ENCODE measurements at places on chromosomes 7 and 10.

DNA sequence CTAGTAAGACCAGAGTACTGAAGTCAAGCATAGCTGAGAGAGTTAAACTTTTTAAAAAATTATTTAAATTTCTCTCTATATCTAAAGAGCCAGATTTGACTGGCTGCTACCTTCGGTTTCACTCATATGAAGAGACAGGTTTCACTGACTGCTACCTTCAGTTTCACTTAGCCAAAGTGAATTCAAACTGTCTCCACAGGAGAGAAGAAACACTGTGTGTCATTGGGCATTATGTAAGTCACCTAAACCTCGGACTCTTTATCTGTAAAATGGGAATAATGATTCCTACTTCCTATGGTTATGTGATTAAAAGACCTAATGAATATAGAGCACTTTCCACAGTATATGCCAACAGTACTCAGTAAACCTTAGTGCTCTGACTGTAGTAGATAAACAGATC lies 41.6 kb upstream of the MET start:
- no peak for DNase-seq

DNA sequence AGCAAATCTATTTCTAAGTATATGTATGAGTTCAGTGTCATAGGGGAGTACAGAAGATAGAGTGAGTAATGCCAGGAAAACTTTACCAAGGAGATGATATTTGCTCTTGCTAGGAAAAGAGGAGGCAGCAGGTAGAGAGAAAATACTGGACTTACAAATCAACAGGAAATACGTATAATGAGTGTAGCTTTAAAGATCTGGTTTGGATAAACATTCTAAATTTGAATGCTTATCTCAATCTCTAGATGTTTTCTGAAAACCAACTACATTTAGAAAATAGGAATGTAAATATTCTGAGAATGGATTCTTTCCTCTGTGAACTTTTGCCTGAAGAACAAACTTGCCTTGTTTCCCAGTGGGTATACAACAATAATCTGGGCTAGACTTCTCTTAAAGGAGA lies 46.9 kb upstream of the GNAI1 start:
- no peak for DNase-seq

- DNase-seq = peak; percentile 43
Measured at GRCh38 chr10:63711867-63712716, 190.9 kb downstream of the REEP3 start.

- no peak for DNase-seq
Measured at GRCh38 chr7:158529181-158530096, 58.2 kb downstream of the PTPRN2 start.

DNA sequence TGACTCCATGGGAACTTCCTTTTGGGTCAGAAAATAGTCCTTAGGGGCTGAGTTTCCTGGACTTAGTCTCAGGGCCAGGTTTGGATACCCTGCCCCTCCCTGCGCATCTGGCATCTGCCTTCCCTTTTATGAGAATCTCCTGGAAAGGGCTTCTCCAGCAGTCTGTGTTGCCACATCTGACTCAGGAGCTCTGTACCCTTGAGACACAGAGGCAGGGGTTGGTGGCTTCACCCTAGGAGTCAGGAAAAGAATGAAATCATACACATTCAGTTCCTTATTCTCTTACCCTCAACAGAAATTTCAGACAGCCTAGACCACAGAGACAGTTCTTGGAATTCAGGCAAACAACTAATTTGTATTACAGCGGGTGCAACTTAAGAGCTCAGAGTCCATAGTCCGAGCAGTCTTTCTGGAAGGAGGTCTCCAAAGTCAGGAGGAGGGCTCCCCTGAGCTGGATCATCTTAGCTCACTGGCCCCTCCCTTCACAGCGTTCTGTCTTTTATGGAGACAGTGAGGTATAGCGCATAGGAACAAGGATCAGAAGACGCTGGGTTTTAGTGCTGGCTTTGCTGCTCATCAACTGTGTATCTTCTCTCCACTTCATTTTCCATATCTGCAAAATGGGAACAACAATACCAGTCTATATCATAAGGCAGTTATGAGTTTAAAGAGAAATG lies 3.0 kb upstream of the PLAU start:
- DNase-seq = no peak

DNA sequence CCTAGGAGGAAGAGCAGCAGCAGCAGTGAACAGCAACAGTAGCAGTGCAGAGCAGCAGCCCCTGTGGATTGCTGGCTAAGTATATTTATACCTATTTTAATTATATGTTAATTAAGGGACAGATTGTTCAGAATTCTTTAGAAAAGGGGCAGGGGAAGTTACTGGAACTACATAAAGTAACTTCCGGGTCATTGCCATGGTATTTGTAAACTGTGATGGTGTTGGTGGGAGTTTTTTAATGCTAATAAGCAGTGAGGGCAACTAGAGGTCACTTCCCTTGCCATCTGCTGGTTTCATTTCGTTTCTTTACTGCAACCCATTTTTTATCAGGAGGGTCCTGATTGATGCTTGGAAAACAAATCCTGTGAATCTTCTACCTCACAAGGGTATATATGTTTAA lies 229.8 kb upstream of the PODXL start:
- no peak for DNase-seq

- DNase-seq = no peak
Measured at GRCh38 chr10:36173364-36173763, 531.3 kb upstream of the FZD8 start.

DNA sequence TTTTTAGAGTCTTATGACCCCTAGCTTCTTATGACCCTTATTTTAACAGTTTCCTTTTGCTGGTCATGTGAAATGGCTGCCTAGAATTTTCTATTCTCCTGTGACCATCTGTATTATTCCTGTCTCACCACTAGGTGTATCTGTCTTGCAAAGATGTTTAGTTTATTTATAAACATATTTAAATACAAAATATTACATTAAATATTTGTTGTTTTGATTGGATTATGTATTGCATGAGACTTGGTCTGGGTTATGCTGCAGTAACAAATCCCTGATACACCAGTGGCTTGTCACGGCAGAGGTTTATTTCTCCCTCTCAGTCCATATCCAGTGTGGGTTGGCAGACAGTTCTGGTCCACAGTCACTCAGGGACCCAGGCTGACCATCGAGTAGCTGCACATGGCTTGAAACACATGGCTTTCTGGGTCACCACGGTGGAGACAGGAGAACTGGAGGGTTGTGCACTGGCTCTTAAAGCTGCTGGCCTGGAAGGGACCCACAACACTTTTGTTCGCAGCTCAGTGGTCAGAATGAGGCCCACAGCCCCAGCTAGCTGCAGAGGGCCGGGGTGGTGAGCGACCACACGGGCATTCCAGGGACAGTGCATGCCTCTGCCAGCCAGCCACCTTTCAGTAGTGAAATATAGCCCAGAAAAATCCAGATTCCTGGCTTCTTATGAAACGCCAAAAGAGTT lies 7.4 kb downstream of the RASSF4 start:
- DNase-seq = no peak

- DNase-seq = no peak
Measured at GRCh38 chr10:88200312-88201032, 337.0 kb downstream of the PTEN start.

GRCh38 chr7:113774182-113774807 lies 144.5 kb downstream of the PPP1R3A start:
- no peak for DNase-seq

GRCh38 chr10:111161109-111161874 lies 84.5 kb downstream of the ADRA2A start:
- no peak for DNase-seq

- DNase-seq = no peak
Measured at GRCh38 chr10:126521399-126521798, 133.1 kb upstream of the ADAM12 start.

DNA sequence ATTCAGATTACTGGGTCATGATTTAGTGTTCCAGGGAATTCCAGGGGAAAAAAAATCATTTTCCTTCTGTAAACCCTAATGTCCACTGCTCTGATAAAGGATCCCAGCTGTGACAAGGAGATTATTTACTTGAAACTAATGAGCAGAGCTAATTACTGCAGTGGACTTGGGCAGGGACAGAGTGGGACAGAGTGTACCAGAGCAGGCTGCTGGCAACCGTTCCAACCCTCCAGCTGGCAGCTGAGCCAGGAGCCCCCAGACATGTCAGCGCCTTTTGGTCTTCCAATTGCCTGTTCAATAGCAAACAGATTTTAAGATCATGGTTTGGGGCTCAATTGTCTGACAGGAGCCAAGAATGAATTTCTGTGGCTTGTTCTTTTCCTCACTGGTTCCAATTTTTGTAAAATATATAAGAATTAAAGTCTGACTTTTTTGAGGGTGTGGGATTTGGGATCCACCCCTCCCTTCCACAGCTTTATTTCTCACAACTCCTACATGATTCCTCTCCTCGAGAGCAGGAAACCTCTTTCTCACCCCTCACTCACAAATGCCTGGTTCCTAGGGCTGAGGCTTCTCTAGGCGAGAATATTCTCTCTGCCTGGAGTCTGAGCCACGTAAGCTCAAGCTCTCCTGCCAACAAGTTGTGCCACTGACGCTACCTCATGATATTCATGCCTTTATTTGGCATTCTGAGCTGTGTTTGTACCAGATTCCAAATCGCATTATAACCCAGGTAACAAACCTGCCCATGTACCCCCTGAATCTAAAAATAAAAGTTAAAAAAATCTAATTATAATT lies 20.6 kb upstream of the FAM180A start:
- no peak for DNase-seq

DNA sequence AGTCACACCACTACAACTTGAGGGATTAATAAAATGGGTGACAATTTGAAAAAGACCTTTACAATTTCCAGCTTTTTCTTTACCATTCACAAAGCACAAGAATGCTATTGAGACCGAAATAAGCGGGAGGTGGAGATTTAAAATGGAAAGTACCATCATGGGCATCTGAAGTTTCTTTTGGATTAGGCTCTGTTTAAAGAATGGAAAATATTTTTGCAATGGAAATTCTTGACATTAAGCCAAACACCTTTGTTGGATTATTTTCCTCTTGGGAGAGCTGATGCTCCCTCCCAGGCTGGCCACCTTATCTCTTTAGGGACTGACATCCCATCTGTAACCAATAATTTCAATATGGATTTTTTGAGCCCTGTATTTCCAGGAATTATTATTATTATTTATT lies 62.5 kb downstream of the BPGM start:
- no peak for DNase-seq

DNA sequence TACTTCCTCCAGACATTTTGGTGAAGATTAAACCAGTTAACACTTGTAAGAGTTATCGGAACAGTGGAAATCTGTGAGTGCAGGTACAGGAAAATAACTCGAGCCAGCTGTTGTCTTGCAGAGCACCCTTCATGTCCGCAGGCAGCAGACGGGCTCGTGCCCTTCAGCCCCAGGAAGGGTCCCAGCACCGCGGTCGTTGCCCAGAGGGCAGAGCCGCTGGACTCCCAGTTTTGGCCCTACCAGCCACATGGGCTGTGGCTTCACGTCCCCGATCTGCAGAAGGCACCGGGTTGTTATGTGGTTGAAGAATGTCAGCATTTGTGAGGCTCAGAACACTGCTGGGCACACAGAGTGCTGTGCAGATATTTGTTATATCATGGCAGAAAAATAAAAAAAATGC lies 7.2 kb upstream of the ADARB2 start:
- DNase-seq = no peak

DNA sequence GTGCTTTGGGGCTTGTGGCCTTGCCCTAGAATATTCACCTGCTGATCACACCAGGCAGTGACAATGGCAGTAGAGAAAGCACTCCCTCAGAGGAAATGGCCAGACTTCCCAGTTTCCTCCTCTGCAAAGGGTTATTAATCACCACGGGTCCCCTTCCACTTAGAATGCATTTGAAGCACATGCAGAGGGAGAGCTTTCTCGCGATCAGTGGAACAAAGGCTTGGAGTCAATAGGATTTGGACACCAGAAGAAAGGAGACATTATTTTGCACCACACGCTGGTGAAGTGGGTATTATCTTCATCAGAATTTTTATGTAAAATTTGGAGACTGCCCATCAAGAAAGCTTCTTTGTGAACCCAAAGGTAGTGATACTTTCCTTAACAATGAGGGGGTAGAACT lies 35.4 kb upstream of the INHBA start:
- no peak for DNase-seq

GRCh38 chr10:58220769-58221451 lies 46.8 kb downstream of the IPMK start:
- DNase-seq = no peak

DNA sequence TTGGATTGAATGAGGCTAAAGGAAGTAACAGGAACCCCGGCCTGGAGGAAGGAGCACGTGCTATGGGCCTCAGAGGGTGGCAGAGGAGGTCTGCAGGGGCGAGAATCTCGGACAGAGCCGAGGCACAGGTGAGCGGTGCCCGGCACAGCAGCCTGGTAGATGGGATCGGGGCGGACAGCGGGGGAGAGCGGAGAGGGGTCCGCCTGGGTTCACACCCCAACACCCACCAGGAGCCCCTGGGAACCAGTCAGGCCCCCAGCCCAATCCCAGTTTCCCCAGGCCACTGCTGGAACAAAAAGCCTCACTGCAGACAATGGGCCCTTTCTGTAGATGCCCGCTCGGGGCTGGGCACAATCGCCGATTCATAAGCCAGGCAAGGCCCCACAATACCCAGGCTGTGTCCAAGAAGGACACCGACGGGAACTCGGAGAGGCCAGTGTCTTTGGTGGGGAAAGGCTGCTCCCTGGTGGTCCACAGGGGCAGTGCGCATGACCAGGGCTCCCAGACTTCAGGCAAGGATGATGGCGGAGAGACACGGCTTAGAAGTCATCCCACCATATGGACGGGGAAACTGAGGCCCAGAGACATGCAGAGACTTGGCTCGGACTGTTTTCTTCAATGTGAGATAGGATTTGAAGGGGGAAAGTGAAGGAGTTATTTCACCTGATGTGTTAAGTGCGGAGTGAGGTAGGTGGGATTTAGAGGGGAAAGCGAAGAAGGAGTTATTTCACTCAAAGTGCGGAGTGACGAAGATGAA lies 106.9 kb upstream of the GPR26 start:
- DNase-seq = no peak

GRCh38 chr7:122468945-122469344 lies 164.4 kb upstream of the FEZF1 start:
- no peak for DNase-seq

DNA sequence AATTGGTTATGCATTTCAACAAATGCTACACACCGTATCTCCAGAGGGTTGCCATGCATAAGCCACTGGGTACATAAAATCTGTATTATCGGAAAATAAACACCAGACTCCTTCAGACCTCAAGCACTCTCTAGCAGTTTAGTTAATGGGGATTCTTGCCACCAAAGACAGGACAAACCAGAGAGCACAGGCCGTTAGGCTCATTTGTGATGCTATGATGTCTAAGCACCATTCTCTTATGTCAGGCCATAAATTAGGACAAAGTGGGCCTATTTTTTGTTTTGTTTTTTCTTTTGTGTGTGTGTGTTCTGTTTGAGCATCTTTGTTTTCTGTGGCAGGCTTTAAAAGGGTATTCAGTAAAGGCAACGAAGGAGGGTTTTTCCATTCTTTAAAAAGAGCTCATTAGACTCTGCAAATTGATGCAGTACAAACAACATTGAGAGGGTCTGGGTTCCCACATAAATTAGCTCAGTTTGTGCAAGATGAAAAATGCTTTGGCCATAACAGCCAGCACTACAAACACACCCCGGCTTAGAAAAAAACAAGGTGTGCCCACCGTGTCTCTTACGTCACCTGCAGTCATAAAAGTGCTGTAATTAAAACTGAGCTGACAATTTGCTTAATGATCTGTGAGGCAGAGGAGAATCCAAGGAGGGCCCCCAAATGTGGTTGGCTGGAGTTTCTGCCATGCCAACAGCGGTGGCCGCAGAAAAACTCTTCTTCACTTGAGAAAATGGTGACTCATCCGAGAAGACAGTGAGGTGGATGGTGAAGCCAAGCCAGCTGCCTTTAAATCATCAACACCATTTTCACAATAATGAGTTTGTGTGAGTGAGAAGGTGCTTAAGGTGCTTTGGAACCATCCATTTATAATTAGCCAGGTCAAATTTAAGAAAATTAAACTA lies 297.9 kb downstream of the GATA3 start:
- no peak for DNase-seq

- no peak for DNase-seq
Measured at GRCh38 chr10:131621784-131622624, 278.8 kb upstream of the PPP2R2D start.
